Activated naive CD4-positive, alpha-beta T cell treated with anti-CD3 and anti-CD28 coated beads for 36 hours (primary cell): ENCODE measurements at places on chromosomes 4 and X. TPM values are rescaled to one million over a fixed set of nuclear protein-coding genes. Genes with fewer than 3 reads are reported as not detected.

GRCh38 chr4:138249132-138249531 is 7.0 kb upstream of the SLC7A11 start:
- DNase-seq: no peak

- peak; percentile 9 for DNase-seq
These were observed 15.6 kb downstream of the PGK1 start for GRCh38 chrX:78119521-78120227.

DNA sequence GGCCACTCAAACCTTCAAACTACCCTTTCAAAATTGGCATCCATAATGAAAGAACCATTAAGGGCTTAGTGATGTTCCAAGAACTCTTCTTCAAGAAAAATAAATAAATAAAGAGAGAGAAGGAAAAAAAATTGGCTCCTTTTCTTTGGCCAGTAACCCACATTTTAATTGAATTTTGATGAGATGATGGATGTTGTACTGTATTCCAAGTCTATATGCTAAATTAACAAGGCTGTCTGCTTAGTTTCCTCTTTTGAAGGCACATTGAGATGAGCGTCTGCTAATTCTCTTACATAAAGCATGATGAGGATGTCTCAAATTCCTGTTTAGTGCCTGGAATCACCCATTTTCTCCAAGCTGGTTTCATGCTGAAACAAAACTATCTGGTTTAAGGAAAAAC is 33.4 kb downstream of the PHOX2B start:
- no peak for DNase-seq

- DNase-seq: no peak
These were observed 162.2 kb upstream of the NDST4 start for GRCh38 chr4:115275615-115276014.

DNA sequence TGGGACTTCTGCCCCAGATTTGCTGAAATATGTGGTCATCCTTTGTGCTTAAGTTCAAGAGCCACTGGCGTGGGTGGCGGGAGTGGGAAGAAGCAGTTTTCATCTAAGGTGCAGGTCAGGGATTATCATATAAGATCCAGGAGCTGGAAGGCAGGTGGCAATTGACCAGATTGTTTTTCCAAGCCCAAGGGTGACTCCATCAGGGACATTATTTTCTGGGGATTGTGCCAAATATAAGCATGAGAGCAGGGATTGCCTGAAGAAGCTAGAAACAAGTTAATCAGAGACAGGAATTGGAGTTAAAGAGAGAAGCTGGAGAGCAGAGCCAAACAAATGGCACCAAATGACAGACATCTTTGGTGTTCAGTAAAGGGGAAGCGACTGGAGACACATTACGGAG is 19.4 kb upstream of the SEL1L3 start:
- no peak for DNase-seq

DNA sequence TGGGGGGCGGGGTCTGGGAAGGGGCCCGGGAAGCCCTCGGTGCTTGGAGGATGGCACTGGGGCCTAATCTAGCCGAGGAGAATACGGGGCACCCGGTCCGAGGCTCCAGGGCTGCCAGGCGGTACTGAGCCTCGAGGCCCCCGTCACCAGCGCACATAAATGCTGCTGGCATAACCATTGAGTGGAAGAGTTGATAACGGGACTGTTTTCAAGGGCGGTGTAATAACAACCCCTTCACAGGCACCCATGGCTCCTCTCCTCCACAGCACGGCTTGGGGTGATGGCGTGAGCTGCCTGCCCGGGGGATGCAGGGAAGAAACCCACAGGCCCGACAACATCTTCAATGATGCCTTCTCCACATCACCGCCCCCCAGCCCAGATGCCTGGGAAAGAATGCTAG is 130.7 kb downstream of the FAM53A start:
- DNase-seq: no peak

DNA sequence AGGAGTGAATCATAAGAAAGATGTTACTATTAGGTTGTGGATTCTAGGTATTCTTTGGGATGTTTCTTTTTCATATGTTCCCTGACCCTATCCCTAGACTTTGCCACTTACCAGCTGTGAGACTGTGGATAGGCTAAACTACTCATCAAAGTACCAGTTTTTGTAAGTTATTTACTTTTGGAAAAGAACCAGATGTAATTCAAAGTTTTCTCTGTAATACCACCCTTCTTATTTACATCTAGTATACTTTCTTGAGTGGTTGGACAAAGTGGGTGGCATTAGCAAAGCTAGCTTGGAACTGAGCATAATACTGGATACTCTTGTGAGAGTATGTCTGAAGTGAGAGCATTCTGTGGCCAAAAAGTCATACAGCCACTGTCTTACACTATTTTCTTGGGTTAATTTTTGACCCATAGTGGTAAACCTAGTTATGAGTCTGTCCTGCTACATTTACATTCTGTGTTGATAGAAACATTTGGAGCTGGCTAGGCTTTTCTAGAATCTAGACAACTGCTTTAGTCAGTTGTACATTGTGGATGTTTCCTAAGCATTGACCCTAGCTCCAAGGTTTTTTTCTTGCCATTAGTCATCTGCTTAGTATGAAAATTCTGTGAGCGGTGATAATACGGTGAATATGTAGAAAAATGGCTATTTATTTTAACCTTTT is 41.7 kb downstream of the KDM6A start:
- DNase-seq: no peak

GRCh38 chrX:101659601-101660063 is at the start of gene ARMCX2:
ARMCX2 (minus strand) TSS chrX:101659850; CDS start chrX:101657588, 2,262 bp downstream.
- DNase-seq: peak; percentile 18

- DNase-seq: no peak
These were observed 71.5 kb downstream of the TSPAN5 start for GRCh38 chr4:98586962-98587354.

DNA sequence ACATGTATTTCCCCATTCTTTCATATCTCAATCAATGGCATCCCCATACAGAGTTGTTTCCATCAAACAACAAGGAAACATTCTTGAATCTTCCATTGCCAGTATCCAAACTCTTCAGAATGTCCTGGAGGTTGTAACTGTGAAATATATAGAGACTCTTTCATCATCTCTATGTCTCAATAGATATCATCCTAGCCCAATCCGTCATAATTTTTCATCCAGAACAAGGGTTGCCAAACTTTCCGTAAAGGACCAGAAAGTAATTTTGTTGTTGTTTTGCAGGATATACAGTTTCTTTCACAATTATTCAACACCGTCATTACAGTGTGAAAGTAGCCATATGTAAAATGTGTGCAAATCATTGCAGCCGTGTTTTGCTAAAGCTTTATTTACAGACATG is 15.2 kb upstream of the CXCL6 start:
- DNase-seq: no peak

DNA sequence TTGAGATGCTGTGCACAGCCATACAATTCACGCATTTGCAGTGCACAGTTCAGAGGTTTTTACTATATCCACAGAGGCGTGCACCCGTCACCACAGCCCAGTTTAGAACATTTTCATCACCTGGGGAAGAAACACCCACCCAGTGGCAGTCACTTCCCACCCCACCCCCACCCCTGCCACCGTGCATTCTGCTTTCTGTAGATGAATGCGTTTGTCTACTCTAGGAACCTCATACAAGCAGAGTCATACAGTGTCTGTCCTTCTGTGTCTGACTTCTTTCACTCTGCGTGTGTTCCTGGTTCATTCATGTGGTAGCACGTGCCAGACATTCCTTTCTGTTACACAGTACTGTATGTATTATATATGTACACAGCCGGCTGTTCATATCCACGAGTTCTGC is 122.8 kb downstream of the TBL1X start:
- DNase-seq: peak; percentile 9

DNA sequence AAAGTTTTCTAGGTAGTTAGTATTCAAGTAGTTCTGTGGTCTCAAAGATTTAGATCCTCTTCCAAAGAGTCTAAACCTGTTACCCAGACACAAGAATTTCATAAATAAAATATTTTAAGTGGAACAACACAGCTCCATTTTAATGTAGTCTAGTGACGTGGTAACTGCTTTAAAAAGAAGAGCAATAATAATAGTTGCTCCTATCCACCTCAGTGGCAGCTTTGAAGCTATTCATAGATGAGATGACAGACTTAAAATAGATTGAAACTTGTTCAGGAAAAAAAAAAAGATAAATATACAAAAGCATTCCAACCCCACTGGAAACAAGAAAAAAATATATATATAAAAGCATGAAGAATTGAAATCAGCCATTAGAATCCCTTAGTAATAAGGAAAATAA is 14.6 kb downstream of the SCOC start:
- DNase-seq: no peak

- DNase-seq: no peak
These were observed 38.3 kb upstream of the STAG2 start for GRCh38 chrX:123923211-123923610.

DNA sequence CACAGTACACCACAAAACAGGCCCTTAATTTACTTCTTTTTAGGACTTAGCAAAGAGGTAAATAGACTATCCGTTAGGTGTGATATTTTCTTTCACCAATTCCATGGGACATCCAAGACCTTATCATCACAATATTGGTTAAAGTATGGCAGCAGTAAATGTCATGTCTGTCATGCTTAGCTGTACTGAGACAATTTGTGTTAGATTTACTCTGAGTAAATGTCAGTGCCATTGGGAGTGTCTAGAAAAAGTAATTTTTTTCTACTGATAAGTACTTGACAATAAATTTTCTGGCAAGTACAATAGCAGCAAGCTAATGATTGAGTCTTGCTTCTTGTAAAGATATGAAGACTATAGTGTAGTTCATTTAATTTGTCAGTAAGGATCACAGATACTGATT is 756.1 kb downstream of the FAM133A start:
- no peak for DNase-seq

- no peak for DNase-seq
These were observed 1602.4 kb downstream of the STIM2 start for GRCh38 chr4:28462766-28463700.

DNA sequence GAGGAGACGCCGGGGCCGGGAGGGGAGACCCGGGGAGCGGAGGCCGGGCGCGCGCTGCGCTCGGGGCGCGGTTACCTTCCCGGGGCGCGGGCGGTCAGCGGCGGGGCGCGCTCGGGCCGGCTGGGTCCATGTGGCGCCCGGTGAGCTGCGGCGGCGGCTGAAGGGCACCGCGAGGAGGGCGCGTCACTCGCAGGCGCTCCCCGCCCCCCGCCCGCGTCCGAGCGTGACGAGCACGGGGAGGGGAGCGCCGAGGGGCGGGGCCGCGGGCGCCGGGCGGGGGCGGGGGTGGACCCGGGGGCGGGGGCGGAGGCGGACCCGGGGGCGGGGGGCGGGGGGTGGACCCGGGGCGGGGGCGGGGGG is at the start of gene CPLX1:
CPLX1 (minus strand) TSS at position 159 of the 360 bp plus-strand sequence. CDS start 1,607 bp downstream, outside the sequence.
- no peak for DNase-seq

- no peak for DNase-seq
These were observed 2.4 kb downstream of the ATP6AP1 start for GRCh38 chrX:154430916-154431315.

- no peak for DNase-seq
These were observed 296.9 kb downstream of the GRID2 start for GRCh38 chr4:92600638-92601037.

DNA sequence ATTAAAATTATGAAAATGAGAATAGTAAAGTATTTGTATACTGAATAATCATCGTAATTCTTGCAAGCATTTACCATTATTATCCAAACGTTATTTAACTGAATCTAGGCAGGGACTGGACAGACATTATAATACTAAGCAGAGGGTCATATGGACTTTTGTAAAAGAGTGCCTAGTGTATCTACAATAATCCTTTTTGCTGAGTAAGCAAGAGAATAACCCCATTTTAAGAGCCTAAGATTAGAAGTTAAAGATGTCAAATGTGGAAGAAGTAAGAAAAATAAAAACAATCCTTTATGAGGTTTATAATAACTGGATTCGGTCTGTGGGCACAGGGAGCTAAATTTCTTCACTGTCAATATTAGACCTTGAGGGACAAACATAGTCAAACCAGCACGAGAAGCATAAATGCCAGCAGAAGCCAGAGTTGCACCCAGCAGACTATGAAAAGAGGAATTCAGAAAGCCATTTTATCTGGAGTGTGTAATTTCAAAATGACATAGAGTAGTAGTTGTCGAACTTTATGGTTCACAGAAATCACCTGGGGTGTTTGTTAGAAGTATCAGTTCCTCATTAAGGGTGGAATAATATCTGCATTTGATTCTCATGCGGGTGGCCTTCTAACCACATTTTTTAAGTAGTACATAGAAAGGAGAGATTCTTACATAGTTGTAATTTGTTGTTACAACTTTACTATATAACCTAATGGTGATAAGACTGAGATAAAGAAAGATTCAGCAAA is 39.7 kb upstream of the DCLK2 start:
- DNase-seq: no peak

APLN gene
- total RNA-seq: 0.36 TPM

KLHL8 gene
- total RNA-seq: 12.1 TPM

SLC9B1 gene
- total RNA-seq: 2.0 TPM

PPP4R3C gene
- not detected for total RNA-seq

CXCL6 gene
- total RNA-seq: not detected

USP17L25 gene
- total RNA-seq: not detected

EFHC2 gene
- total RNA-seq: 0.77 TPM

PCDH19 gene
- total RNA-seq: not detected

KCNE5 gene
- not detected for total RNA-seq

SOX3 gene
- total RNA-seq: not detected

IL2 gene
- total RNA-seq: 147 TPM
